ENCODE measurements at places on chromosomes 2 and 18.

DNA sequence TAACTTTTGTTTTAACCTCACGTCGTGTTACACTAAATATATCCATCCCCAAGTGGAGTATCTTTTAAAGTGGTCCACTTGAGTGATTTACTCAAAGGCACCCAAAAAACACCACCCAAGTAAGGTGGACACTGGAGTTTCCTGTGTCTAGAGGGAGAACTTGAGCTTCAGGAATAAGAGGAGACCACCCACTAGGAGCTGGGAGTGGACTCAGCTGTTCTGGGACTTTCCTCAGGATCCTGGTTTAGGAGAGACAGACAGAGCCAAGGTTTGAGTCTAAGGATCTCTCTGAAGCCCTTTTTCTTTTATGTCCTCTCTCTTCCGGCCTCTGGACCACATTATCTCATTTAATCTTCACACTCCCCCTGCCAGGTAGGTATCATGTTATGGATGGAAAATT is 150.7 kb downstream of the GBX2 start:
- no peak for DNase-seq

DNA sequence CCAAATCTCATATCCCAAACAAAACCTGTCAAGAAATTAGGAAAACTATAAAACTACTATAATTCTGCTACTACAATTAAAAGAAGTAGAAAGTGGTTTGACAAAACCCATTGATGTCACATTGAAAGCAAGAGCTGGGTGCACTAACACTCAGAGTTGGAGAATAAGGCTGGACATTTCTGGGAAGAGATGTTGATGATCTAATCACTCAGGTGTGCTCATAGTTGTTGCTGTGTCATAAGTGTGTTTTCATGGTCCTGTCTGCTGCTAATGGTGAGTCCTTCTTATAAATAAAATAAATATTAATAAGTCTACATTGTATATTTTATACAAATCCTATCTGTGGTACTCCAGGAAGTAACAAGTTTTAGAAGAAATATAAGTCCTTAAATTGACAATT is 168.2 kb upstream of the LRP1B start:
- DNase-seq: no peak

DNA sequence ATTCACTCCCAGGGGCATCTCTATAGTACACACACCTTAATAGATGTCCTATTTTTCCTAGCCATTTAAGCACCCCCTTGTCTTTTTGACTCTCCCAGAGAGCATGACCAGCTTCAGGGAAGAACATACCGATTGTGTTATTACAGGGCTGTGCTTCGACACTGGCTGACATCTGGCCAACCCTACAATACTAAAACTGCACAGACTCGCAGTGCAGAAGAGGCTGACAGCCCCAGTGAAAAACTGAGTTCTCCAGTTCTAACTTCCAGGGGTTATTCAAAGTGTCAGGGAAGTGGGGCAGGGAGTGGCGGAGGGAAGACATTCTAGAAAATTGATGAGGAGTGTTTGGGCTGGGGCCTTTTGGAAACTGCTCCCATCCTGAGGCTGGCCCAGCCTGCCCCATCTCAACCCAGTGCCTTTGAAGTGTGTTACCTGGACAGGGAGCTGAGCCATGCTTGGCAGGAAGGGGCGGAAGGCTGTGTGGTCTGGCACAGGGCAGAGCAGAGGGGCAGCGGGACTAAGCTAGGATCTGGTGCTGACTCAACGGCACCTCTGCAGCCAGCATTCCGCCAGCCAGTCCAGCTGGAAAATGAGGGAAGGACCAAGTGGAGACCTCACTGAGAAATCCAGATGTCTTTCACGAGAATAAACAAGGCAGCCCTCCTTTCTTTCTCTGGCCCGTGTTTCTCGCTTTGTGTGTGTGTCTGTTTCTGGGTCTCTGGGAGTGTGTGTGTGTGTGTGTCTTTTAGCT is 15.4 kb upstream of the IGFBP5 start:
- DNase-seq: no peak

DNA sequence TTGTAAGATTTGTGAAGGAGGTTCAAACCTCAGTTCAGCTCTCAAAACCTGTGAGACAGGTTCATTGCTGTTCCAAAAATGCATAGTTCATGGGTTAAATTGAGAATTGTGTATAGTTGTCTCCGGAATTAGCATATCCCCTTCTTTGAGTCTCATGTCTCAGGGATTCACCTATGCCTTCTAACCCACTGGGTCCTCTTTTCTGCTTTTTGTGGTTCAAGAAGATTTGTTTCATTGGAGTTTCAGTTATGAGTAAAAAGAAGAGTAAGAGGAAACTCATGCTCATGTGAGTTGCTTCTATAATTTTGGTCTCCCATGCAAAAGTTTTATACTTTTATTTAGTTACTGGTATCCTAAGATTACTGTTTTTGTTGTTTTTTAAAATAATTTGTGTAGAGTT is 1219.8 kb upstream of the ZEB2 start:
- DNase-seq: no peak

- no peak for DNase-seq
Measured at GRCh38 chr18:58252166-58252565, 208.1 kb downstream of the NEDD4L start.
